ENCODE measurements at places on chromosomes 3 and 15.

- no peak for DNase-seq
These were observed 68.9 kb upstream of the ARL8B start for GRCh38 chr3:5053021-5053831.

DNA sequence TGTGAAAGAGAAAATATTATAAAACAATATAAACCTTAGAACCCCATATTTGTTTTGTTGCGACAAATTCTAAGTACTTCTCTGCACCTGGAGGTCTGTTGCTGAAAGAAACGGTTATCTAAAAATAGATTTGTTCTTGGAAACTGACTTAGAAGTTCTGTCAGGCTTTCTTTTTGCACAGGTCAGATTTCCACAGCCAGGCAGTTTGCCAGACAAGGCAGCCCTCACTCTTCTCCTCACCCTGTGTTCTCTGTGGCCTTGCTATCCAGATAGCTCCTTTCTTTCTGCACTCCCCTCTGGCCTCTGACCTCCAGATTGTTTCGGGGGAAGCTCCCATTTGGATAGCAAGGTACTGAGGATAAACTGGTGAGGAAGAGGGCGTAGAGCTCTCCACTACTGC, 413.3 kb upstream of the ONECUT1 start:
- DNase-seq = no peak

- DNase-seq = no peak
These were observed 31.7 kb downstream of the TMEM212 start for GRCh38 chr3:171874879-171875278.

GRCh38 chr3:191973820-191974219, 512.9 kb downstream of the PYDC2 start:
- DNase-seq = no peak
